ENCODE measurements at places on chromosomes 5 and 9.
A peak's percentile ranks its signal among the peaks of the same experiment; 100 is the strongest.

- no peak for DNase-seq
These were observed 68.5 kb downstream of the SLC28A3 start for GRCh38 chr9:84271921-84272556.

DNA sequence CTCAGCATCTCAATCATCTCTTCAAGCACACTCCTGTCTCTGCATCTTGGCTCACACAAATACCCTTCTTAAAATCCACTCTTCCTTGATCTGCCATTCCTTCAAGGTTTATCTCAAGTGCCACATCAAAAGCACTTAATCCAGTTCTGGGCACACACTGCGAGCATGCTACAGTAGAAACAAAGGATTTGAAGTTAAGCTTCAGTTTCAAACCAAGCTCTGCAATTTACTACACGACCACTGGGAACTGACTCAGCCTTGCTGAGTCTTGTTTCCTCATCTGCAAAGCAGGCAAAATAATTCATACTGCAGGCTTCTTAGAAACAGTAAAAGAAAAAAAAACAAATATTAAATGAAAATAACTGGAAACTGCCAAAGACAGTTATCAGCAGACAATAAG lies 50.5 kb upstream of the CTNNAL1 start:
- no peak for DNase-seq

DNA sequence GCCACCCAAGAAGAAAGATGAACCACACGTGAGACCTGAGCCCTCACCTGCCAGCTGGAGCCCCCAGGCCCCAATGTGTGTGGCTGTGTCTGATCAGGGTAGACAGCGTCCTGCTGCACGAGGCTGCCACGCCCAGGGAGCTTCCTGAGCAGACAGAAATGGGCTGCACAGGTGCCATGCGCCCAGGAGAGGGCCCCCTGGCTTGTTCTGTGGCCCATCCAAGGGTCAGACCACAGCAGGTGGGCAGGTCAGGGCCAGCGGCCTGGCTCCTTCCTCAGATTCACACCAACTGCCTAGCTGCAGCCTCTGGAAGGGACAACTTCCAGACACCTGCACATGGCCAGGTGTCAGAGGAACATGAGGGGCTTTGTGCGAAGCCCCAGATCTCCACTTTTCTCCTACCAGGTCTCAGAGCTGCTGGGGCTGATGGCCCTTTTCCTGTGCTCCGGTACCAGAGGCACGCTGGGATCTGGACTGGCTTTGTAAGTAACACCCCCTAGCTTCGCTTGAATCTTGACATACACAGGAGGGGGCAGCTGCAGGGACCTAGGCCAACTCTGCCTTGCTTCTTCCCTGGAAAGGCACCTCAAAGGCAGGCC lies 10.8 kb downstream of the SARDH start:
- DNase-seq = peak; percentile 61

DNA sequence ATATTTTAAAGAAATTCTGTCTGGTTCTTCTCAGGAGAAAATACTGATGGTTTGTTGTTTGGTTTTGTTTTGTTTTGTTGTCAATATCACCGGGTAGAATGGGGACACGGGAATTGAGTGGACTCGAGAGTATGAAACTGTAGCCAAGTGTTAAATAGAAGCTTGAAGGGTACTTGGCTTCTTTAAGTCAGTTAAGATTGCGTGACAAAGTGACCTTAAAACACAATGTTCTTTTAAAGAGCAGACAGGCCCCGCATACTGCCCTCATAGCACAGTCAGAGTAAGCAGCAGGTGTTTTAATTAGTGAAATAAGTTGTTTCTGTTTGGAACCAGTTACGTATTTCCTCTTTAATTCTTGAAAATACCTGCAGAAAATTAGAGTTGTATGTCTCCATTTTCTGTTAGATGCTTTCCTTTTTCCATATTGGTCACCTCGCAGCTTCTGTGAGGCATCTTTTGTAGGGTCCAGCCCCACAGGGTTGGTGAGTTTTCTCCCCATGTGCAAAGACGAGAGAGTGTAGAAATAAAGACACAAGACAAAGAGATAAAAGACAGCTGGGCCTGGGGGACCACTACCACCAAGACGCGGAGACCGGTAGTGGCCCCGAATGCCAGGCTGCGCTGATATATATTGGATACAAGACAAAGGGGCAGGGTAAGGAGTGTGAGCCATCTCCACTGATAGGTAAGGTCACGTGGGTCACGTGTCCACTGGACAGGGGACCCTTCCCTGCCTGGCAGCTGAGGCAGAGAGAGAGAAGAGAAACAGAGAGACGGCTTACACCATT lies 9.6 kb downstream of the TRIP13 start:
- DNase-seq = peak; percentile 18

DNA sequence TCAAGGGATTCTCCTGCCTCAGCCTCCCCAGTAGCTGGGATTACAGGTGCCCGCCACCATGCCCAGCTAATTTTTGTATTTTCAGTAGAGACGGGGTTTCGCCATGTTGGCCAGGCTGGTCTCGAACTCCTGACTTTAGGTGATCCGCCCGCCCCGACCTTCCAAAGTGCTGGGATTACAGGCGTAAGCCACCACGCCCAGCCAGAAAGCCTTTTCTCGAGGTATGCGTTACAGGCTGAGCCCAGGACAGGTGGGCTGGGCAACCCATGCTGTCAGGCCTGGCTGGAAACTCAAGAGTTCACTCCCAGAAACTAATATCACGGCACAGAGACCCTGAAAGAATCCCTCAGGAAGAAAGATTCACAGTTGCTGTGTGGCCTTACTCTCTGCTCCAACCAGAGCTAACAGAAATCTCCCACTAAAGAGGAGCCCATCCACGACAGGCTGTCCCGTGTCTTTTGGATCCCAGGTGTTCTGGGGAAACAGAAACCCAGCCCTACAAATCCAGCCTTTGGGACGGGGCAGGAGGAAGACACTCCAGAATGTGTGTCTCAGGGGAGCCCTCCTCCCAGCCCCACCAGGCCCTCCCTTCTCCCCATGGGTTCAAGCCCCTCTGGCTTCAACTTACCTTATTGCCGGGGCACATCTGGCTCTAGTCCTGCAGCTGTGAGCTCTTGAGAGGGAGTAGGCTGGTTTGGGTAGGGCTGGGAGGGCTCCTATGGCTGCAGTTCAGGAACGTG lies 400 bp downstream of the TIFAB start:
- DNase-seq = peak; percentile 31

DNA sequence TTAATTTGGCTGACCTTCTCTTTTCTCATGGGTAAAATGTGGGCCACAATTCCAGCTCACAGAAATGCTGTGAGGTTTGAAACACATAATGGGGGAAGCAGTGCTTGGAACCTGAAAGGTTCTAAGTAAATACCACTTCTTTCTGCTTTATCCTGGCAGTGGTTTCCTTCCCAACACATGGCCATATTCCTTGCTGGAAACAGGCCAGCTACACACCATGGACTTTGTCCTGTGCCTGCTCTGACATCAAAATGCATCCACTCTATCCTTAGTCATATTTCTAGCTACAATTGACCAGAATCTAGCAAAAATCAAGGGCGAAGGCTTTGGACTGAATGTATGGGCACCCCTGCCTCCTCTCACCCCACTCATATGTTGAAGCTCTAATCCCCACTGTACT lies 93.1 kb upstream of the TRPC7 start:
- DNase-seq = no peak
